GF-D8 (cell line): ENCODE measurements at places on chromosomes 13 and 19.

GRCh38 chr13:111115965-111116521, 933 bp downstream of the ARHGEF7 start:
- no peak for DNase-seq

DNA sequence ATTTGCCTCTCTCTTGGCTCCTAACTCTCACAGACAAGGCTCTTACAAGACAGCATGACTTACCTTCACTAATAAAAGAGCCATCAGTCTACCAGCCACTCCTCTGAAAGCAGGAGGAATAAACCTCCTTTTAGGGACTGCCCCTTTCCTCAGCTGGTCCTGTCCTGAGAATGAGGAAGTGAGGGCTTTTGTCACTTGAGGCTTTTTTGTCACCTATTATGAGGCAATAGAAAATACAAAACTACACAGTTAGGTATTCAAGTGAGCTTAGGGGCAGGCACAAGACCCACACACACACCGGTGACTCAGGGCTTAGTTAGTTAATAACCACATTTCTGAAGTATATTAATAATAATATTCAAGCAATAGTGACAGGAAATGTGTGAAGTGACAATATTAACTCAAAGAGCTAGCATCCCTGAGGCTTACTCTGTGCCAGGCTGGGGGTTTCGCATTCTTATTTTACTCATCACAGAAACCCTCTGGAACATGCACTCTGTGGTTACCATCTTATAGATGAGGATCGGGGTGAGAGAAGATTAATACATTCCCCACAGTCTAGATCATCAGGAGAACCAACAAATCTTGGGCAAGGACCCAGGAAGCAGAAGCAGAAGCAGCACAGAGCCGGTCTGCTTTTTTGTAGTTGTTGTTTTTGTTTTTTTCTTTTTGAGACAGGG, 379.9 kb downstream of the LIG4 start:
- no peak for DNase-seq

DNA sequence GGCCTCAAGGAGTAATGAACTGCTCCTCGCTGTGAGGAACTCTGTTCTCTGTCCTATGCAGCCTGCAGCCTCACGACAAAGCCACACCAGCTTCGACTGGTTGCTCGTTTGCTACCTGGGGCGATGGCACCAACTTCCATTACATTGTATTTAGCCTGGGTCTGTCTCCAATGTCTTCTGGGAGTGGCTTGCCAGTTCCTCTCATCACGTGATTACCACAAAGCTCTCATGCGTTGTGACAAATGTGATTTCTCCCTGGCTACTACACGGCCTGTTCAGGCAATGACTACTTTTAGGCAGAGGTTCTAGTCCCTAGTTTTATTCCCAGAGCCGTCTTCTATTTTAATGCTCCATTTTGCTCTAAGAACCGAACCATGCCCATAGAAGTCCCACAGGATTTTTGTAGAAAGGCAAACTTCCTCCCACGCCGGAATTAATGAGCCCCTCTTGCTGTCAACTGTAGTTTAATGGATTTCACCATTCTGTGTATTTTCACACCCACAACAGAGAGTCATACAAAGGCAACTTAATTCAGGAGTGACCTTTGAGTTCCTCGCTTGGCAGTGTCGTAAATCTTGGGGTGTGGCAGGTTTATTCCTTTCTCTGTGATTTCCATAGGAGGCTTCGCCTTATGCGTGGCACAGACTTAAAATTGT, 351.9 kb downstream of the EFNB2 start:
- DNase-seq: no peak

GRCh38 chr19:4687396-4687795, 17.3 kb upstream of the MYDGF start:
- DNase-seq: no peak

DNA sequence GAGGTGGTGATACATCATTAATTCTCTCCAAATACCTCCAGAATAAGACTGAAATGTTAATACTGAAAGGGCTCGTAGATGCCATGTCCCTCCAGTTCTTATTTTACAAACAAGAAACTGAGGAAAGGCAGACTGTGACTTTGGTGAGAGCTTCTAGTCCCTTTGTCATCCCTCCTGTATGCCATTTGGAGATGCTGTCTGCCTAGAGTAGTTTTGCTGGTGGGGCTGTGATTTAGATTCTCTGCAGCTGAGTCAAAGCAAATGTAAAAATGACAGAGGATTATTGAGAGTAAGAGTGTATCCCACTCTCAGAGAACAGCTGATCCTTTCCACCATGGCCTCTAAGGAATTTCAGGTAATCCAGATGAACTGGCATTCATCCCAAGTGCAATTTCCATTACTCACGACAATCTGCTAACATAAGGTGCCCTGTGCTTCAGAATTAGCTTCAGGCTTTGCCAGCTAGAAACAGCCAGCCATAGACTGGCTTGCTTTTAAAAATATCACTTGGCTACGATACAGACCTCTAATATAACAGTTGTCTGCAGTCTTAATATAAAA, 16.8 kb downstream of the PABPC3 start:
- no peak for DNase-seq

DNA sequence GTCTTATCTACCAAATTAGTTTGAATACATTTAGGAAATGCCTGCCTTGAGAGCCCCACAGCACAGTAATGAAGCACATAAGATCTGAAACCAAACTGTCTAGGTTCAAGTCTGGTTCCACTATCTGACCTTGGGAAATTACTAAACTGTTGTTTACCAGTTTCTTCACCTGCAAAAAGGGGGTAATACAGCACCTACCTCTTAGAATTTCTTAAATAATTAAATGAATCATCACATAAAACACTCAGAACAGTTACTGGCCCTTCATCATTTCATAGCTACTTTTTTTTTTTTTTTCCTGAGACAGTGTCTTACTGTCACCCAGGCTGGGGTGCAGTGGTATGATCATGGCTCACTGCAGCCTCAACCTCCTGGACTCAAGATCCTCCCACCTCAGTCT, 59.6 kb downstream of the USP12 start:
- no peak for DNase-seq

DNA sequence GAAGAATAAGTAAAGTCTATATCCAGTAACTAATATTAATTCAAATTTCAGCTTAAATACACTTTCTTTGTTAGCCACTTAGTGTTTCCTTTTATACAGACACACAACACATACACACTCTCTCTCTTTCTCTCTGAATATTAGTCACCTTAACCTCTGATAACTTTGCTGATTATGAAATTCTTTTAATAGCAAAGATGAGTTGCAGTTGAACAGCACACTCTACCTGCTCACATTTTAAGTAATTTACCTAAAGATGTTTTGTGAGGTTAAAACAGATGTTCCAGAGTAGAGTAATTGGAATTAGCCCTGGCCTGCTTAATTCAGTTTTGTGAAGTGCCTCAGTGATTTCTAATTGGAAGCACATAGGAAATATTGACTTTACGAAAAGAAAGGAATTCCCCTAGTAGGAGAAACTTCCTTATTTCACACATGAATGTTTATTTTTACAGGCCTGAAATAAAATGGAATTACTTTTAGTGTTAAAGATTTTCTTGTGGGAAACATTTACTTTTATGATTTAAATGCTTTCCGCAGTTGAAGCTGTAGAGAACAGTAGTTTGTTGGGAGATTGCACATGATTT, 184.3 kb downstream of the MYO16 start:
- no peak for DNase-seq

DNA sequence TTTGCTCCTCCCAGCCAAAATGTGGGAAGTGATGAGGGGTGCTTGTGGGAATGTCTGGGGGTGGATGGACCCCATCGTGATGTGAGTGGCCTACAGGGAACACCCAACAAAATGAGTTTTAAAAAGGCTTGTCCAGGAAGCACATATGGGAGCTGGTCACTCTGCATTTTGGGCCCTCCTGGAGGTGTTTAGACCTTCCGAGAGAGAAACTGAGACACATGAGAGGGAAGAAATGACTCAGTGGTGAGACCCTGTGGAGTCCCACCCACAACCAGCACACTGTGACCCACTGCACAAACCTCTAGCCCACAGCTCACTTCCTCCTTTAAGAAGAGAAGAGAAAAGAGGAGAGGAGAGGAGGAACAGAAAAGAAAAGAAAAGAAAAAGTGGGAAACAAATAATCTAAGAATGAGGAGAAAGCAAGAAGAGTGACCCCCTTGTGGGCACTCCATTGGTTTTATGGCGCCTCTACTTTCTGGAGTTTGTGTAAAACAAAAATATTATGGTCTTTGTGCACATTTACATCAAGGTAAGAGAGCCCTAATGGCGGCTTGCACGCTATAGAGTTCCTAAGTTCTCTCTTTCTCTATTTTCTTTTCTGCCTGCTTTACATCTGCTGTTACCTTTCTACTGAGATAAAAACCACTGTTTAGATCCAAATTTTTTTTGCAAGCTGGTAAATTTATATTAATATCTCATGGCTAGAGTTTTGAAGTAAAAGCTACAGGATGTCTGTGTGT, 13.3 kb upstream of the LILRB1 start:
- DNase-seq: no peak

DNA sequence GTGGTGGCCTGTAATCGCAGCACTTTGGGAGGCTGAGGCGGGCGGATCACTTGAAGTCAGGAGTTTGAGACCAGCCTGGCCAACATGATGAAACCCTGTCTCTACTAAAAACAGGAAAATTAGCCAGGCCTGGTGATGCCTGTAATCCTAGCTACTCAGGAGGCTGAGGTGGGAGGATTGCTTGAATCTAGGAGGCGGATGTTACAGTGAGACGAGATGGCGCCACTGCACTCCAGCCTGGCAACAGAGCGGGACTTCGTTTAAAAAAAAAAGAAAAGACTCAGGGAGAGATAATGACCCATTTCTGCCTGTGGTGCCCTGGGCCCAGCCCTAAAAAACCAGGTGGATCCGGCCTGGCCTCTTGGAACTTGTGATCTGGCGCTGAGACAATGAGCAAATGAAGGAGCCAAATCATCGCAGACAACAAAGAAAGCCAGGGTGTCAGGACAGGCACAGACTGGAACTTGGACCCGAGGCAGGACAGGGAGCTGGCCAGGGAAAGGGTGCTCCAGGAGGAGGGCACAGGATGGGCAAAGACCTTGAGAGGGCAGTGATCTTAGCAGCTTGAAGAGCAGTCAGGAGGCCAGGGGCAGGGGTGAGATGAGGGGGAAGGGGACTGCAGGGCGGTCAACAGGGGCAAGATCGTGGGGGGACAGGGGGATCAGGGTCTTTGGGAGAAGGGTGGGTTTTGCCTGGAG, 962 bp upstream of the JAK3 start:
- no peak for DNase-seq

DNA sequence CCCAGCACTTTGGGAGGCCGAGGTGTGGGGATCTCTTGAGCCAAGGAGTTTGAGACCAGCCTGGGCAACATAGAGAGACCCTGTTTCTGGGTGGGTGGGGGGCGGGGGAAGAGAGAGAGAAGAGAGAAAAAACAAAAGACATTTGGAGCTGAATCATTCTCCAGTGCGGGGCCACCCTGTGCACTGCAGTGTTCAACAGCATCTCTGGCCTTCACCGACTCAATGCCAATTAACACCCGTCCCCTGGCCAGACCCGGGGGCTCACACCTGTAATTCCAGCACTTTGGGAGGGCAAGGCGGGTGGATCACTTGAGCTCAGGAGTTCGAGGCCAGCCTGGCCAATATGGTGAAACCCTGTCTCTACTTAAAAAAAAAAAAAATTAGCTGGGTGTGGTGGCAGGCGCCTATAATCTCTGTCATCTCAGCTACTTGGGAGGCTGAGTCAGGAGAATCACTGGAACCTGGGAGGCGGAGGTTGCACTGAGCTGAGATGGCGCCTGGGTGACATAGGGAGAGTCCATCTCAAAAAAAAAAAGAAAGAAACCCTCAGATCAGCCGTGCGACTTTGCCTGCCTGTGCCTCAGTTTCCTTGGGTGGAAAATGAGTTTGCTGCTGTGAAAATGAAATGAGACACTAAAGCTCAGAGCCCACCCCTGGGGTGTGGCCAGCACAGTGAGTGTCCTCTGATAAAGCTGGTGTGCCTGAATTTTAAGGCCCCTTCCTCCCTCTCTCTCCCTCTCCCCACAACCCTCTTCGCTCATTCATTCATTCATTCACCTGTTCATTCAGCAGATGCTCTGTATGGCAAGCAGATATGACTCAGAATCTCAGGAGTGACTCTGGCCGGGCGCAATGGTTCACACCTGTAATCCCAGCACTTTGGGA, 6.4 kb downstream of the KLF2 start:
- no peak for DNase-seq

GRCh38 chr19:48681127-48681470, 8.3 kb upstream of the NTN5 start:
- DNase-seq: peak; percentile 2

GRCh38 chr13:112818698-112819045, 128.8 kb downstream of the ATP11A start:
- DNase-seq: no peak

- no peak for DNase-seq
These were observed 94.3 kb downstream of the POSTN start for GRCh38 chr13:37504251-37504650.

GRCh38 chr19:3538965-3539755, at the start of gene TEKTIP1:
Gene TEKTIP1 (plus strand): TSS chr19:3539174. CDS start chr19:3539178, 4 bp downstream.
- no peak for DNase-seq

DNA sequence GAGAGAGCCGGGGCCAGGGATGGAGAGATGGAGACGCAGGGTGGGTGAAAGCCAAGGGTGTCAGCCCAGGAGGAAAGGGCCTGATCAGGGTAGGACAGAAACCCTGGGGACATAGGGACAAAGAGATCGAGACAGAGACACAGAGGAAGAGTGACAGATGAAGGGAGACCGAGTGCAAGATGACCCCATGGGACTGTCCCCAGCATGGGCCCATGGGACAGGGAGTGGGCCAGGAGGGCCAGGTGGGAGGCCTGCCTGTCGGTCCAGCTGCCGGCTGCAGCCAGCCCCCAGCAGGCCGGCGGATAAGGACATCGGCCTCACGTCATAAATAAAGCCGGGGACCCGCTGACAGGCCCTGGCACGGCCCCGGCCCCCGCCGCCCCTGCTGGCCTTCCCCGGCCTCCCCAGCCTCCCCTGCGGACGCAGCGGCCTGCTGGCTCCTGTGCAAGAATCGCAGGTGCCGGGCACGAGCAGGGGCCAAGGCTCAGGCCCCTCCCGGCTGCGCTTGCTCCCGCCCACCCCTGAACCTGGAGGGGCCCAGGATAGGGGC, 6.3 kb downstream of the REX1BD start:
- no peak for DNase-seq

DNA sequence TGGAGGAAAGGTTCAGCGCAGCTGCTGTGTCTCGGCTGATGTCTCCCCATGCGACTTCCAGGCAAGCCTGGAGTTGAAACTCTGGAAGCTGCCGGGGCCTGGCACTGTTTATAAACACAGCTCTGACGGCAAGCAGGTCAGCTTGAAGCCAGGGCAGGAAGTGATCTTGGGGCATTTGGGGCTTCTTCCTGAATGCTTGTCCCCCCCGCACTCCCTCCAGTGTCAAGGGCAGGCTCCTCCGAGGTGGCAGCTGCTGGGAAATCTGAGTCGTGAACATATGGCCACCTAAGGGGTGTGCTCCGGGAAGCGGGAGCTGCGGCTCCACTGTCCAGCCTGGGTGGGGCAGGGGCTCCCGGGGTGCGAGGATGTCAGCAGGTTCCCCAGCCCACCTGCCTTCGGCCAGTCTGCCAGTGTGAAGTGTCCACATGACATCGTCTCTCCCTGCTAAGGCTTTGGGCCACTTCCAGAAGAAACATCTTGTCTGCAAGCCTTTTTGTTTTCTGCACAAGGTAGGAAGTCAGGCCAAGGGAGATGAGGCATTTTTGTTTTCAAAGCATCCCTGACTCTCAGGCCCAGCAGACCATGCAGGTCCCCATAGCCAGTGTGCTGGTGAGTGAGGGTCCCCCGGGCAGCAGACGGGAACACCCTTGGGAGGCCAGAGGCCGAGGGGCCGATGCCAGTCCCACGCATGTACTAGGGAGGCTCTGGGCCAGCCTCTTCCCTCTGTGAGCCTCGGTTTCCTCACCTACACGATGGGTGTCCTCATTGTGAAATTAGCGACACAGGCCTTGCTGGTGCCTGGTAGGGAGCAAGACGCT, 2.7 kb downstream of the PIAS4 start:
- DNase-seq: no peak

- no peak for DNase-seq
These were observed 1.5 kb upstream of the ECH1 start for GRCh38 chr19:38833092-38833425.
